ENCODE measurements at places on chromosomes 13 and 19.

- peak; percentile 41 for DNase-seq
Observed at GRCh38 chr13:32164622-32165268, 133.2 kb downstream of the FRY start.

DNA sequence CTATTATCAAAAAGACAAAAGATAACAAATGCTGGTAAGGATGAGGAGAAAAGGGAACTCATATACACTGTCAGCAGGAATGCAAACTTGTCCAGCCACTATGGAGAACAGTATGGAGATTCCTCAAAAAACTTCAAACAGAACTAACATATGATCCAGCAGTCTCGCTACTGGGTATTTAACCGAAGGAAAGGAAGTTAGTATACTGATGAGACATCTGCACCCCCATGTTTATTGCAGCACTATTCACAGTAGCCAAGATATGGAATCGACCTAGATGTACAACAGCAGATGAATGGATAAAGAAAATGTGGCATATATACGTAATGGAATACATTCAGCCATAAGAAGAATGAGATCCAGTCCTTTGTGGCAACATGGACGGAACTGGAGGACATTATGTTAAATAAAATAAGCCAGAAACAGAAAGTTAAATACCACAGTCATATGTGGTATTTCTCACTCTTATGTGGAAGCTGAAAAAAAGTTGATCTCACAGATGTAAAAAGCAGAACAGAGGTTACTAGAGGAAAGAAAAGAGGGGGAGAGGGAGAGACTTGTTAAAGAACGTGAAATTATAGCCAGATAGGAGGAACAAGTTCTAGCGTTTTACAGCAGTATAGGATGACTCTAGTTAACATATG lies 83.2 kb downstream of the RUBCNL start:
- peak; percentile 10 for DNase-seq

DNA sequence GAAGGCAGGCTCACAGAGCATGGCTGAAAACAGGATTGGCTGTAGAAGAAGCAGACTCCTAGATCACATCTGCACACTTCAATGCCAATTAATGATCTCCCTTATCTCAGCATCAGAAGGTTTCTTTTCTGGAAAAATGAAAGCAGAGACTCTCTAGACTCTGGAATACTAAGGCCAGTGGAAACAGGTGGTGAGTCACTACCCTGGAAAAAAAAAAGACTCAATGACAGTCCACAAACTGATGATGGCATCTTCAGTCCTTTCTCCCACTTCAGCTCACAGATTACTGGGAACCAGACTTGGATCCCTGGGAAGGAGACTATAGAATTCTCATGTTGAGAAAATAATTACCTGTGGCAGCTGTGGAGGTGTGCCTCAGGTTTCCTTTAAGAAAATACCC lies 47.5 kb upstream of the MBNL2 start:
- DNase-seq: no peak

DNA sequence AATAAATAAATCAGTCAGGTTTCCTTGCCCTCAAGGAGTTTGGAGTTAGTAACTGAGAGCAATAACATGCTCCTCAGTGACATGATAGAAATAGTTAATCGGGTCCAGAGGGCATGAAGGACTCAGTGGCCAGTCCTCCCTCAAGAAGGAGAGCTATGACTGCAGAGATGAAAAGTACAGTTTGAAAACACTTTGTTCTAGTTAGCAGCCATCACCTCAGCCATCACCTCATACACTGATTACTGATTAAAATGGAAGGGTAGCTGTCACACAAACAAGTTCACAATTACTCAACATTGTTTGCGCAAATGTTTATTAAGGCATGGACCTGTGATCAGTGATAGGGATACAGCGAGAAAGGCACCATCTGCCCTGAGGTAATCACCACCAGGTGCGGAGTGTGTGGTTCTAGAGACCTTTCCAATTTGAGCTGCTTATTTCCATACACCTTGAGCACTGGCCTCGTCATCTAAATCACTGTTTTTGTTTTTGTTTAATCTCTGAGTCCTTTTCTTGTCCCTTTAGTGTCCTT lies 85.3 kb upstream of the RAP2A start:
- DNase-seq: no peak

GRCh38 chr13:33257841-33258807 lies 27.4 kb downstream of the STARD13 start:
- no peak for DNase-seq

DNA sequence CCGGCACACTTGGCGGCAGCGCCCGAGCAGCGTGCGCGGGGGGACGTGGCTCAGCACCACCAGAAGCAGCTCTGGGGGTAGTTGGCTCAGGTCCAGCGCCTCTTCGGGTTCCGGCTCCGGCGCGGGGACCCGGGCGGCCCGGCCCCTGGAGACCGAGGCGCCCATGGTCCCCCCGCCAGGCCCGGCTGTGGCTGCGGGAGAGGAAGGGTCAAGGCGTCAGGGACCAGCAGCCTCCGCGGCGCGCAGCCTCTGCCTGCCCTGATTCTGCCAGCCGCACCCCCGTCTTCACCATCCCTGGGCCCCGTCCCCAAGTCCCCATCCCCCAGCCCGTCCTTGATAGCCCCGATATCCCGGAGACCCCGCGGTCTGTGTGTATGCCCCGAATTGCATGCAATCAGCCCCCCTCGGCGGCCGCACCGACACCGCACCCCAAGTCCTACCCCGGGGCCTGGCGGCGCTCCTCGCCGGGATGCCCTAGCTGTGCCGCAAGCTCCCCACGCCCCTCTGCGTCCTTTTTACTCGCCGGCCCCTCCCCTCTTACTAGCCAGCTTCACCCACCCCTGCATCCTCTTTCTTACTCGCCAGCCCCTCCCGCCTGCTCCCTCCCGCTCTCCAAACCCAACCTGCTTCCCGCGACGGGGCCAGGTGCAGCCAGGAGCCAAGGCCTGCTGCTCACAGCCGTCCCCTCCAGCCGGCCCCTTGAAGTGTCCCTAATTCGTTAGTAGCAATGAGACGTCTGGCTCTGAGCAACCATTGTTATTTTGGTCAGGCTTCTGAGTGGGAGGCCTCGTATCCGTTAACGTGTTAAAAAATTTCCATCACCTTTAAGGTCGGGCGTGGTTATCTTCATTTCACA lies at the start of gene FBXO27:
Gene FBXO27, minus strand, starts transcription at position 487 of the 856 bp plus-strand sequence. Its CDS starts 322 bp downstream, at position 165.
- DNase-seq: no peak

DNA sequence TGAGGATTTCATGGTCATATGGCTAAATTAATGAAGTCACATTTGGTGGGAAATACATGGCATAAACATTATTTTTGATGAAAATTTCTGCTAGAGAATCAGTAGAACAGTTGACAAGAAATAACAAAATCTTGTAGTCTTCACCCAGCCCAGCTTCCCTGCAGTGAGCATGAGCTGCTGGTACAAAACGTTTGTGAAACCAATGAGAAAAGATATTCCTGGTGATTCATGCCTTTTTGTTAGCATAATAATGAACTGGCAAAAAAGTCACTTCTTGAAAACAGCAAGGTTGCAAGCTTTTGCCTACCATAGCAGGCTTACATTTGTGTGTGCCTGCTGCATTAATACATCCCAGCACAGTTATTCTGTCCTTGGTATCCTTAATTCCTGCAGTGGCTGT lies 475.9 kb upstream of the HTR2A start:
- no peak for DNase-seq

DNA sequence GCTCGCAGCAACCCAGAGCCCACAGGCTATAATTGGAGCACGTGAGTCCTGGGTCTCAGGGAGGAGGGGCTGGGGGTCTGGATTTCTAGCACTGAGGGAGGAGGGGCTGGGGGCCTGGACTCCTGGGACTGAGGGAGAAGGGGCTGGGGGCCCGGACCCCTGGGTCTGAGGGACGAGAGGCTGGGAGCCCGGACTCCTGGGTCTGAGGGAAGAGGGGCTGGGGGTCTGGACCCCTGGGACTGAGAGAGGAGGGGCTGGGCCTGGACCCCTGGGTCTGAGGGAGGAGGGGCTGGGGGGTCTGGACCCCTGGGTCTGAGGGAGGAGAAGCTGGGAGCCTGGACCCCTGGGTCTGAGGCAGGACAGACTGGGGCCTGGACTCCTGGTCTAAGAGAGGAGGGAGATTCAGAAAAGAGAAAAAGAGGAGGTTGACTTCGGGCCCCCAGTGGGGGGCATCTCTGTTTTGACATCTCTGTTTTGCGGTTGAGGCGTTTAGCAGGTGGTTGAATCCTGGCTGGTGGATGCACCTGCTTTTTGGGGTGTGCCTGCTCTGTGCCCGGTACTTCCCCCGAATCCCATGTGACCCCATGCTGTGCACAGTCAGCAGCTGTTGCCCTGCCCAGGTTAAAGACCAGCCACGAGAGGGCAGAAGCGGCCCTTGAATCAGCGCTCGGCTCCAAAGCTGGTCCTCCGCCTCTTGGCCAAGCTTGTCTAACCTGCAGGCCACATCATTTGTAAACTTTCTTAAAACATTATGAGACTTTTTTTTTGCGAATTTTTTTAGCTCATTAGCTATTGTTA lies 10.5 kb downstream of the PVR start:
- peak; percentile 80 for DNase-seq

DNA sequence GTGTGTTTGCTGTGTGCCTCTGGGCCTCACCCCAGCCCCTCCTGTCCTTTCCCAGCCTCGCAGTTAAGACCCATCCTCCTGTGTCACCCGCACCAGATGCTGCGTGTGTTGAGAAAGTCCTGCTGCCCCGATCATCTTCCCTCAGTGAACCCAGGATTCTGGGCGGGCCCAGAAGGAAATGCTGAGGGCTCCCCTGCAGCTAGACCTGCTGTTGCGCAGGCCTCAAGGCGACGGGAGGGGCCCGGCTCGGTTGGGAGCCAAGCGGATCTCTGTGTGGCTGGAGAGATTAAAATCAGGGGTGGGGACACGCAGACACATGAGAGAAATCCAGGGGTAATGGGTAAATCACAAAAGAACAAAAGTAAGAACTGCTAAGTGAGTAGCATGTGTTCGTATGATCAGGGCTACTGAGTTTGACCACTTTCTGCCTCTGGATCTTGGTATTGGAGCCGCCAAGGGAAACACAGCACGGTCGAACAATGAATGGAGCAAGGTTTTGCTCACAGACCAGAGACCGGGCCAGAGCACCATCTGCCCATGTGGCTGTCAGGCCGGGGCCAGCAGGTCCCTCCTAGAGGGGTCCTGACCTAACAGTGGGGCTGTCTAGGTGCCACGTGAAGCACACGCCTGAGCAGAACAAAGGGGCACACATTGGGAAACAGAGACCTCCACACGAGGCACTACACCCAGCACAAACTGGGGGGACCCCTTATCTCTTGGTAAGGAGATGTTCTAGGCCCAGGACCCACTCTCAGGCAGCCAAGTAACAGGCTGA lies 7.1 kb downstream of the ZSCAN1 start:
- no peak for DNase-seq

DNA sequence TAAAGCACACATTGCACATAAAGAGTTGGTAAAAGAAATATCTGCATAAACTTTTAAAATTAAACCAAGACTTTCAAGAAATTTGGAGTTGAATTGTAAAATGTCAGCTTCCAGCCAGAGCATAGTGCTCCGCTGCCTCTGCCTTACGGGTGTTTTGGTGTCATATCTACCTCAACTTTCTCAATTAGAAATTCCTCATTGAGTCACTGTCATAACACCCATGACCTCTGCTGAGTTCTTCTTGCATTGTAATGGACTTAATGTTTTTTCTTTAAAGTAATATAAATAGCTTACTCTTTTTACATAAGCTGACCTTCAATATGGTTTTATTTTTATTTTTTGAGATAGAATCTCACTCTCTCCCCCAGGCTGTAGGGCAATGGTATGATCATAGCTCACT lies 551.0 kb upstream of the NBEA start:
- no peak for DNase-seq

GRCh38 chr19:46159418-46160232 lies 11.6 kb downstream of the IGFL2 start:
- no peak for DNase-seq

DNA sequence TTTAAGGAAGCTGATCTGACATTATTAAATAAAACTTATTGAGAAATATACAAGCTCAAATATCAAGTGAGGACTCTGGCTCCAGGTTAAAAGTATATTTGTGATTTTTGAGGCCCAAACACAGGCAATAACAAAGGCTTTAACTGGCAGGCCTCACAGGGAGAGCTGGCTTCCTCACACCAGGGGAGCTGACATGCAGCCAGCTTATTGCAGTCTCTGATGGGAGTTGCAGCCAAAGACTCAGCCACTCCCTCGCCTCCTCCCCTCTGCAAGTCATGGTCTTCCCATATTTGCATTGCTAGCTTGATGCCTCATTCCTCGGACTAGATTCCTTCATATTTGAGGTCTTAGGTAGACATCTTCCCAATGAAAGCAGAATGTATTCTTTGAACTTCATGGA lies 647.1 kb upstream of the SLITRK6 start:
- DNase-seq: no peak

GRCh38 chr13:40666933-40667621 lies 636 bp upstream of the FOXO1 start:
- no peak for DNase-seq

DNA sequence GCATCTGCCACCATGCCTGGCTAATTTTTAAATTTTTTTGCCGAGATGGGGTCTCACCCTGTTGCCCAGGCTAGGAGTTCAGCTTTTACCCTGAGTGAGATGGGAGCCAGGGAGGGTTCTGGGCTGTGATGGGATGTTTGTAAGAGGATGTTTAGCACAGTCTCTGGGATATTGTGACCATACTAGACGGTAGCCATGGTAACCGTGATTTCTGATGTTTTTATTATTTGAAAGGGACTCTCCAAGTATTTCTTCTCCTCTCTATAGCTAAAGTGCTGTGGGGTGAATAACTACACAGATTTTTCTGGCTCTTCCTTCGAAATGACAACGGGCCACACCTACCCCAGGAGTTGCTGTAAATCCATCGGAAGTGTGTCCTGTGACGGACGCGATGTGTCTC lies 10.4 kb downstream of the TSPAN16 start:
- no peak for DNase-seq

GRCh38 chr19:8421484-8422461 lies 8.7 kb downstream of the MARCHF2 start:
- no peak for DNase-seq

GRCh38 chr13:23833733-23834611 lies 55.2 kb downstream of the MIPEP start:
- no peak for DNase-seq

DNA sequence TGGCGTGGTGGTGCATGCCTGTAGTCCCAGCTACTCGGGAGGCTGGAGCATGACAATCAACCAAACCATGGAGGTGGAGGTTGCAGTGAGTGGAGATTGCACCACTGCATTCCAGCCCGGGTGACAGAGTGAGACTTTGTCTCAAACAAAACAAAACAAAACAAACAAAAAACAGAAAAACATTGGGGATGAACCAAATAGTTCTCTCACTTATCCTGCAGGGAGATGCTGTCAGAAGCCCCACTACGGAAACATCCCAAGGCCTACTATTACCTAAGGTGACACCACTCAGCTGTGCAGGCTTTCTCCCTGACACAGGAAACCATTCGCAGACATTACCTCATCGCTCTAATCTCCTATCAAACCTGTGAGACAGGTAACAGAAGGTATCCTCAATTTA lies 113.5 kb downstream of the FOXO1 start:
- no peak for DNase-seq

DNA sequence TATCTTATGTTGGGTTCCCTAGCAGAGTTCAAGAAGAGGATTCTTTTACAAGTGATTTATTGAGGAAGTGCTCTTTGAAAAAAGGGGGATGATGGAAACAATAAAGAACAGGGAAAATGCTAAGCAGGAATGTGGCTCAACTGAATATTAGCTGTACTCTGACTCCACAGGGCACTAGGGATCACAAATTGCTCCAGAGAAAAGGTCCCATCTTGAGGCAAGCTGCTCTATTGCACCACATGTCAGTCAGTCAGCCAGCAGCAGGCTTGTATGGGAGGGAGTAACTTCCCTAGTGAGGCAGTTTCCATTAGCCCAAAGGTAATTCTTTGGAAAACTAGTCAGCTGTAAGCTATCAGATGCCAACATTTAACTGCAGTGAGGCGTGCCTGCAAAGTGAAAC lies 73.3 kb upstream of the FNDC3A start:
- DNase-seq: no peak

Measured in CD4-positive, alpha-beta T cell treated with Interleukin-10 for 1 hour (primary cell).